ENCODE measurements at places on chromosomes 5 and 9.
A peak's percentile ranks its signal among the peaks of the same experiment; 100 is the strongest.

GRCh38 chr9:136978073-136978864 lies 965 bp downstream of the PTGDS start:
- DNase-seq = no peak

GRCh38 chr5:167177736-167178135 lies 1113.7 kb upstream of the WWC1 start:
- no peak for DNase-seq

DNA sequence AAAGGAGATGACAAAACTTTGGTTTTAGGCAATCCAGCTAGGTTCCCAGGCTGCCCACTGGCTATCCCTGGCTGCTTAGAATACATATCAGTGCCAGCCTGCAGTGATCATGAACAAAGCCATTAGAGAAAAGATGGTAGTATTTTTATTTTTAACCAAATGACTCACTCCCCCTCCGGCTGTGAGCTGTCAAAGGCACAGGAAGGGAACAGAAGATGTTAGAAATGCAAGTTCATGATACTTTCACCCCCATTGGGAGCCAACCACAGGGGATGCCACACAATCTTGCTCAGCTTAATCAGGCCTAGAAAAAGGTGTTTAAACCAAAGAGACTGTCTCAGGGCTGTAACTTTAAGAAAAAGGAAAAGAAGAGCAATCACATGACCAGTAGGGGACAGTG lies 70.3 kb upstream of the ASTN2 start:
- no peak for DNase-seq

GRCh38 chr9:13941714-13942113 lies 372.2 kb downstream of the NFIB start:
- no peak for DNase-seq

GRCh38 chr5:107855171-107855570 lies 184.4 kb upstream of the EFNA5 start:
- DNase-seq = no peak

GRCh38 chr9:92100237-92100911 lies 14.8 kb downstream of the SPTLC1 start:
- no peak for DNase-seq

- no peak for DNase-seq
These were observed 24.9 kb downstream of the POU5F2 start for GRCh38 chr5:93716453-93716852.

- DNase-seq = no peak
These were observed 107.3 kb upstream of the DPYSL3 start for GRCh38 chr5:147617191-147617606.

DNA sequence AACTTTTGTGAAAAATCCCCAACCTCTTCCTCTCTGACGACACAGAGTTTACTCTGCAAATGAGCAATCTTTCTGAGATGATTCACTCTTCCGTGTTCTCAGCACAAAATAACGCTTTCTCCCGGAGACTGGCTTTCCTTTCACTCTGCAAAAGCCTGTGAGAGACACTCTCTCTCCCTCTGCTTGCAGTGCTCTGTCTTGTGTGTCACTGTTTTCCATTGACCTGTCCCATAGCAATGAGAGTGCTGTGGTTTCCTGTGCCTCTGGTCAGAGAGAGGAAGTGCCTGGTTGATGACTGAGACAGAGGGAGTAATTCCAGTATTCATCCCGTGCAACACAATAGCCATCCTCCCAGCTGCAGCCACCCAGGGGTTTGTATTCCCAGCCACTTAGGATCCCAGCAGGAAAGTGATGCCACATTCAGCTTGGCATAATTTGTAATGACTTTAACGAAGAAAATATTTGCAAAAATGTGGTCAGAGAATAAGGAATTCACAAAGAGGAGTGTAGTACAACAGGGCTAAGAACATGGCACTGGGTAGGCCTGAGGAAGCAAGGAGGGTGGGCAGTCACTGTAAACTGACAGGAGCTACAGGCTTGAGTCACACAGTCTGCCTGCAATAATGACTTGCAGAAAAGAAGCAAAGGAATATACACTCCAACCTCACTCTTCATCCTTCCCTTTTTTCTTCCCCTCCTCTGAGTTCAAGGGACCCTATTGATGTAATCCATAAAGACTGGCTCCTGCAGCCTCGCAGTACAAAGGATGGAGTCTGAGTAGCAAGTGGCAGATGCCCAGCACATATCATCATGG lies 463.5 kb upstream of the RGMB start:
- no peak for DNase-seq

DNA sequence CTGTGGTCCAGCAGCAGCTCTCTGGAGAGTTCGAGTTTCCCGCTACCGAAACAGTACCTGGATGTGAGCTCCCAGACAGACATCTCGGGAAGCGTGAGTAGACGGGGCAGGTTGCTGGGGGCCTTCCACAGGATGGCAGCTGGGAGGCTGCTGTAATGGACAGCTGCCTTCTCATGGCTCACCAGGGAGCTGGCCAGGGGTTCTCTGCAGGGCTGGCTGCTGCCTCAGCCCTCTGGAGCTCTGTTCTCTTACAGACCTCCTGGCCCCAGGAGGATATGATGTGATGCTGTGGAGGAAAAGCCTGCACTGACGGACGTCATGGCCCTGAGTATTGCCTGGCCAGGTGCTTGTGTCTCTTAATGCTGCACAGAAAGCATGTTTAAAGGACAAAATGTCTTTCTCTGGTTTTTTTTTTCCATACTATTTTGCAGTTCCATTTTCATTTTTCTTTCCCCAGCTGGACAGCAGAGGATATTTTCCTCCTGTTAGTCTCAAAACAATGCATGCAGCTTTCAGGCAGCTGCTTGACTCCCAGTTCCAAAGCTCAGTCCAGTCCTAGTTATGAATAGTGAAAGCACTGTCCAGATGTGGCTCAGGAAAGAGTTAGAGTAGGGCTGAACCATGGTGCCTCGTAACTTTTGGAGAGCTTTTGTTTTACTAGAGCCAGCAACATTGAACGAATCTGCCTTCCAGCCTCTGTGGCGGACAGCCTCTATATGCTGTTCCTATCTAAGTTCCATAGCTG lies 77.5 kb upstream of the RARS1 start:
- DNase-seq = no peak

DNA sequence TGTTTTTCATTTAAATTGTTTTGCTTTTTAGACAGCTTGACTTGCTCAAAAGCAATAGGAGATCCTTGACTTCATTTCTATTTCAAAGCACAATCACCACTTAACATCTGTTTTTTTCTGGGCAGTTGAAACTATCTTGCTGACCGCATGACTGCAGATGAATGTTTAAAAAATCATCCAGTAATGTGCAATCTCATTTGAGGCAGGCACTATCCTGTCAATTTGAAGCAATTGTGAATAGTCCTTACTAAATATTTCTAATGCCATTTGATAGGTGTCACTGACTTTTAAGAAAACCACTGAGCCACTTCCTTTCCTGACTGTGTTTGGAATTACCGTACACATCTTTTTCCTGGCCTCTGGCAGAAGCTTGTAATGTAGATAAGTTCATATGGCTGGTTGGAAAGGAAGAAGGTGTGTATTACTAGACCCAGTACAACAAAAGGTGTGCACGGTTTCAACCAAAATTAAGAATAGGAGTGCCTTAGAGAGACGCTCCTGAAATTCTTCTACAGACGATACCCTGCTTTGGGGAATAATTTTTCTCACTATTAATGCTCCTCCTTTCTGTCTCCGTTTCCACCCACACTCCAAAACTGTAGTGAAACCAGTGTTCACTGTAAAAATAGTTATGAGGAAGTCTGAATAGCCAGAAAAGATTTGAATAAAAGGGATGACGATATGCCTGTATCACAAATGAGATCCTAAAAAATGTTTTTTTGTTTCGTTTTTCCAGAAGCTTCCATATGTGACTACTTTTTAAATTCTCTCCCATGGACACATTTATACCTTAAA lies 136.7 kb upstream of the MOCS2 start:
- no peak for DNase-seq

DNA sequence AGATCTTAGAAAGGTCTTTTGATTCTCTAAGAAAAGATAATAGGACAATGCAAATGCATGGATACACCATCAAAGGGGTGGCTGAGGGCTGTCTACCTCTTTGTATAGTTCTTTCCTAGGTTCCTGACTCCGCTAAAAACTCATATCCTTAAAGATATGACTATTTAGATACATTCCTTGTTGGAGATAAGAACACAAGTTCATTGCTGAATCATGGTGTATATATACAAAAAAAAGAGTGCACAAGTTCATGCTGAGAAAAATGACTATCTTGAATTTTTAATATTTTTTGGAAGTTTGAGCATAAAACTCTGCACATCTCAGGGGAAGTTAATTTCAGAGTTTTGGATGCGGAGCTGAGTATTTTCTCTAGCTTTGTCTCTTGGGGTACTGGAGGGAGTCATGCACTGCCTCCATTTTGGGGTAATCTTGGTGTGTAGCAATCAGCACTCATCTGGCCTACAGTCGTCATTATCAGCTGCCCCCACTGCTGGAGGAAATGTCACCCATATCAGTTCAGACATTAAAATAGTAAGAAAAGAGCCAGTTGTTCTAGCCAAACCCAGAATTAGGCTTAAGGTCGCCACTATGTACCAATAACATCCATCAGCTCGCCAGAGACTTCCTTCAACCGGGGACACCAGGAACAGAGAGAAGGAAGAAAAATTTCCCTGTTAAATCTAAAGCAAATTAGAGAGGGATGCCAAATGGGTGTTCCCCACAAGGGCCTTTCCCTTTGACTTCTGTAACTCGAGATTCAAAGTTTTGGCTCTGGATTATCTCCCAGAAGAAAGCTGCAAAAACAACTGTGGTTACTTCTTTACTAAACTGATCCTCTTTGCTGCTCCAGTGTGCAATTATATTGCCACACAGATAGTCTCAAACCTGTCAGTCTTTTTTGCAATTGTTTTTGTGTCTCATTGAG lies 49.0 kb downstream of the PTTG1 start:
- DNase-seq = no peak

- DNase-seq = no peak
These were observed 173.6 kb downstream of the NR2F1-AS1 start for GRCh38 chr5:93407454-93407853.

DNA sequence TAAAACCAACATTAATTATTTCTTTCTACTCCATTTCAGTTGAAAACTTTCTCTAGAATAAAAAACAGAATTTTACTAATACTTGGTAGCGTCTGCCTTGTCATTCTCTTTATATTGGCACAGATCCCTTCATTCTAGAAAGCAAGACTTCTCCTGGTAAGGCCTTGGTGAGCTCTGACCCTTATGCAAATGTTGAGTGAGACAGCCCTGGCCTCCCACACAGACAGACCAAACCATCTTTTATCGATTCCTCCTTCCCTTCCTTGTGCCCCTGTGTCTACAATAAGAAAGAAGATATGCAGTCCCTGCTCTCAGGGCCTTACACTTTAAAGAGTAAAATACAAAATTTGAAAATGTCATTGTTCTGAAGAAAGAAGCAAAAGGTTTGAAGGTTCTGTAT lies 262.2 kb downstream of the EFNA5 start:
- DNase-seq = no peak

- DNase-seq = no peak
These were observed 231.0 kb downstream of the FRMD3 start for GRCh38 chr9:83307066-83307724.

DNA sequence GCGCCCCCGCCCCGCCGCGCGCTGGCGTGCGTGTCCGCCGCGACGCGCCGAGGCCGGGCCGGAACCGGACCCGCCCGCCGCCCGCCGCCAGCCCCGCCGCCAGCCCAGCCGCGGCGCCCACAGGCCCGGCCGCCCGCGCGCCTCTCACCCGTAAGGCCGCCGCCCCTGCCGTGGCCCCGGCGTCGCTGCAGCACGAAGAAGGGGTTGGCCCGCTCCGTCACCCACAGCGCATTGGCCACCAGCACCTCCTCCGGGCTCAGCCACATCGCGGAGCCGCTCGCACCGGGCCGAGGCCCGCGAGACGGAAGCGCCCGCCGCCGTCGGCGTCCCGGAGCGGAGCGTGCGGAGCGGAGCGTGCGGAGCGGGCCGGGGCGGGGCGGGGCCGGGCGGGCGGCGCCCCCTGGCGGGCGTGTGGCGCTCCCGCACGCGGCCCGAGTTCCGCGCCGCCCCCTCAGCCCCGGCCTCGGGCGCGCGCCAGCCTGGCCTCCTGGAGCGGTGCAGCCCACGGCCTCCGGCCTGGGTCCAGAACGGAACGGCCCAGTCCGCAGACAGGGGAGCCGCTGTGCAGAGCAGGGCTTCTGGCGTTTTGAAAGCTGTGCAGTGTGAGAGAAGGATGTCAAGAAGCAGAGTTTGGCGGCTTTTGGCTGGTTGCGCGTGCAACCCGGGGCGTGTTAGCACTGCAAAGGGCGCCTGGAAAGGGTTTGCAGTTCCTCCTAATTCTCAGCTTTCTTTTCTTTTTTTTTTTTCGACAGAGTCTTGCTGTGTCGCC lies at the start of gene TBC1D9B:
Gene TBC1D9B (minus strand): TSS at position 342 of the 769 bp plus-strand sequence. CDS start 76 bp downstream, at position 266.
- no peak for DNase-seq

GRCh38 chr5:62315376-62316175 lies 9.6 kb downstream of the KIF2A start:
- no peak for DNase-seq

- peak; percentile 74 for DNase-seq
These were observed 141.4 kb downstream of the C5orf15 start for GRCh38 chr5:133827011-133827410.

DNA sequence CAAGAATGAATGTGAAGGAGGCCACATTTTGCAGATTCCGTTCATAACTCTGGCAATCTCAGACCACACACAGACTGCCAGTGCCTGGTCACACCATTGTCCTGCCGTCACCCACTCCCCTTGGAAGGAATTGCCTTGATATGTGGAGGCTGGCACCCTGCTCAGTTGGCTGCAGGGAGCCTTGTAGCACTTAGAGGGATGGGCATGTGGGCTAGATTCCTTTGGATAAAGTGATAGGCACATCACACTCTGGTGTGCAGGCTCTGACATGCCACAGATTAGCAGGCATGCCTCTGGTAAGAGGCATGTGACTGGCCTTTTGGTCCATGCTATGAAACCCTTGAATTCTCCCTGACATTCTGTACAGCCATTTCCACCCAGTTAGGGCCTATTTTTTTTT lies 254.6 kb upstream of the PIK3R1 start:
- no peak for DNase-seq

GRCh38 chr9:117080765-117081390 lies 334.0 kb downstream of the ASTN2 start:
- DNase-seq = no peak

DNA sequence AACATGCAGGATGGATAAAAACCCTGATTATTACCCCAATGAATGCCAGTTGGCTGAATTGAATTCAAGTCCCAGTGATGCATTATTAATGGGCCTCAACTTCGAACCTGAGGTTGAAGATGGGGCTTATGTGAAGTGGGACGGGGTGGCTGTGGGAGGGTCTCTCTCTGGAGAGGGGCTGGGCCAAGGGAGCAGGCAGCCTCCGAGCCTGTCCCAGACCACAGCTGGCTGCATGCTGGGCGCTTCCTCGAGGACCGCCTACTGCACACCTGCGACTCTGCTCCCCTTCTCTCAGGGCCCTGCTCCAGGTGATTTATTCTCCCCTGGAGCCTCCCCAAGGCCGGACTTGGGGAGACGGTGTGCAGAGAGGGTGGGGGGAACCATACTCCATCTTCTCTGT lies 568.3 kb downstream of the CCDC171 start:
- no peak for DNase-seq

DNA sequence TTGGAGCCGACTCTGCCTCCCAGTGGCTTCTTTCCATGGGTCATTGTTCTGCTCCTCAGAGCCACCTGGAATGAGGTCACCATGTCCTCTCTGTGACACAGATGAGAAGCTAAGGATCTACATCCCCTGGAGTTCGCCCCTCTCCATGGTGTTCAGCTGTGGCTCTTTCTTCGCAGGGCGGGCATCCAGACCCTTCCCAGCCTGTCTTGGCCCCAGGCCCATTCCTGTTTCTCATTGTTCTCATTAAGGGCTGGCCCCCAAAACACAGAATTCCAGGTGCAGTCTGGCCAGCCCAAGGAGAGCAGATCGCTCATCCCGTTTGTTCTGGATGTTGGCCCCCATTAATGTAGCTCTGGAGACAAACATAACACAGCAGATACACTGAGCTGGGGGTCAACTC lies 66.4 kb upstream of the COL15A1 start:
- no peak for DNase-seq

GRCh38 chr5:62371409-62371808 lies 32.3 kb downstream of the DIMT1 start:
- DNase-seq = no peak

All from NCI-H1694 (cell line).